ENCODE measurements at places on chromosomes 4 and X.

GRCh38 chr4:133152831-133153481 is 3.9 kb downstream of the PCDH10 start:
- DNase-seq: no peak

DNA sequence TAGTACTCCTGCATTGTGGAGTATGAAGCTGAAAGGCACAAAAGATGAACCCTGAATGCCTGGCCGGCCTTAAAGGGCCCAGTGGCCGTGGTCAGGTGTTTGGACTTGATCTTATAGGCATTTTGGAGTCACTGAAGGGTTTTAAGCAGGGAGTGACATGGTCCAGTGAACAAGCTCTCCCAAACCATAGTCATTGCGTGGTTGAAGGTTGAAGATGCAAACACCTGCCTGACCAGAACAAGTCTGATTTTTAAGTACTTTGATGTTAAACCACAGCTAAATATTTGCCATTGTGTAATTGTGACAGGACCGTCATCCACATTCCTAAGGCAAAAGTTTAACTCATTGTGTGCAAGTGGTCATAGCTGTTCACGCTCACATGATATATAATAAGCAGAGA is 3.3 kb downstream of the STK32B start:
- no peak for DNase-seq

DNA sequence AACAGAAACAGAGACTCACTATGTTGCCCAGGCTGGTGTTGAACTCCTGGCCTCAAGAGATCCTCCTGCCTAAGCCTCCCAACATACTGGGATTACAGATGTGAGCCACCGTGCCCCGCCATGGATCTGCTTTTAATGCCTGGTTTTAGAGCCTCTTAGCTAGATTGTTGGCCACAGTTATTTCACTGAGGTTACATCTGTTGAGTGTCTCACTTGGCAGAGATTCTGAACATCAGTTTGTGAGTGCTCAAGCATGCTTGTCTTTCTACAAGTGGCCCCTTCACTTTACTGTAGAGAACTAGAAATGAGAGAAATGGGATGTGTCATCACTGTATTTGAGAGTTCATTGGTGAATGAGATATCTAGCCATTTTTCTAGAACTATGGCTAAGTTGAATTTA is 218.5 kb downstream of the APBB2 start:
- no peak for DNase-seq

DNA sequence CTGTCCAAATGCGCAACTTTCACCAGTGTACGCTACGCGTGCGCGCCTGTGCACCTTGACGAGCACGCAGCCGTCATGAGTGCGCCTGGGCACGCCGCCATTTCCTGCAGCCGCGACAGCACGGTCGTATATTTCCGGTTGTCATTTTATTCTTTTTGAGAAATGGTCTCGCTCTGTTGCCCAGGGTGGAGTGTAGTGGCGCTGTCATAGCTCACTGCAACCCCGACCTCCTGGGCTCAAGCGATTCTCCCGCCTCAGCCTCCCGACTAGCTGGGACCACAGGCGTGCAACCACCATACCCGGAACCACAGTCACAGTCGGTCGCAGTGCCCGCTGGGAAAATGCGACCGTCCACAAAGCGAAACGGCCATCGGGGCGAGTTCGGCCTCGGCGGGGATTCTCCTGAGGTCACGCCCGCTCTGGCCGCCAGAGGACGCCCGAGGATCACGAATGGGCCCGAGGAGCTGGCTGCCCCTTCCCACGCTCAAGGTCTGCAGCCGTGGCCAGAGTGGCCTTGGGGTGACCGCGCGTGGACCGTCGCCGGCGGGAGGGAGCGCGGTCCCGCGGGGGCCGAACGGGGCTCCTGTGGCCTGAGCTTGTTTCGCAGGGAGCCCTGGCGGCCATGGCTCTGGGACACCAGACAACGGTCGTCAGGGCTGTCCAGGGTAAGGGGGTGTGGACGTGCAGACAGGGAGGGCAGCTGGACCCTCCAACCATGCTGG is 23.7 kb upstream of the PNMA3 start:
- DNase-seq: peak; percentile 66

DNA sequence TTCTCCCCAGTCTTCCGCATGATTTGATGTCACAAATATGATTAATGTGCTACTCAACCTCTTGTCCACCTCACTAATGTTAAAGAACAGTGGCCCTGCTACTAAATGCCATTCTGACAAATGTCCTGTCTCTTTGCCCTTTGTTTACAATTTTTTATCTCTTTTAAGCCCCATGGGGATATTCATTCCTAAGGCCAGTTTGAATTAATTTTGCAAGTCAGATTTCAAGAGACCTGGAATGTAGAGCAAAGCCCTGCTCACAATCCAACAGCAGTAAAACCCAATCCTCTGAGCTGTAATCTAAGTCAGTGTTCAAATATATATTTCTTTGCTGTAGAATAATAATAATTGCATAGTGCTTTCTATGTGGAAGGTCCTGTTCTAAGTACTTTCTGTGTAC is 81.2 kb downstream of the LDB2 start:
- no peak for DNase-seq

DNA sequence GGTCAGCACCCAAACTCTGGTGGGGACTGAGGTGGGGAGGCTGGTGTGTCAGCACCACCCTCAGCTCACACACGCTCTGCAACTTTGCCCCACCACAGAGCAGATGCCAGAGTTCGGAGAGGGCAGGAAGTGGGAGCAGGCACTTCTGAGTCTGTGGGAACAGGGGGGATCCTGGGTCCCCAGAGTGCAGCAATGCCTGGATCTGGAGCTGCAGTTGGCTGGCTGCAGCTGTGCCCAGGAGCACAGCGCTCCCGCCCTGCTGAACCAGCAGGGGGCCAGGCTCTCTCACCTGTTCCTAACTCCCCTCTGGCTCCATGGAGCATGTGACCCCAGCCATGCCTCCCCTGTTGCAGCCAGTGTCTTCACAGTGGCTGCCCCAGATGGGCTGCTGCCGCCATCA is 252.4 kb downstream of the SPOCK3 start:
- DNase-seq: no peak

DNA sequence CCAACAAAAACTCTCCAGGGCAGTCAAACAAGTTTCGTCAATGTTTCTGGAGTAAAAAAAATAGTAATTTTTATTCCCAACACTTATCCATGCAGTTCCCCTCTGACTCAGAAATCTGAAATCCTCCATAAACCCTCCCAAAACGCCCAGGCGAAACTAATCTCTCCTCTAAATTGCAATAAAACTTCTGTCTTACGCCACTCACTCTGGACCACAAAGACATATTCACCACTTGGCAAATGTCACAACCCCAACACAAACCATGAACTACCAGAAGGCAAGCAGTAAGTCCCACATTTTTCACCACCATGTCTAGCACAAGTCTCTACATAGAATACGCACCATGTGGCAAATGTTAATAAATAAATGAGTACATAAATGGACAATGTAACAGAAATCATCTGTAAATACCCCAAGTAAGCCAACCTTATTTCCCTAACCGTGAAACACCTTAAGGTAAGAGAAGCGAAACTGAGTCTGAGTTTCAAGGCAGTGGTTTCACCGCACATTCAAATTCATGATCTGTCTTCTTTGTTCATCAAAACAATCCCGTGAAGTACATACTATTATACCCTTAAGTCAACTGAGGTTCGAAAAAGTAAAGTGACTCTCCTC is 1.6 kb downstream of the PAPSS1 start:
- no peak for DNase-seq

GRCh38 chrX:129678614-129679195 is 23.9 kb upstream of the APLN start:
- peak; percentile 64 for DNase-seq

DNA sequence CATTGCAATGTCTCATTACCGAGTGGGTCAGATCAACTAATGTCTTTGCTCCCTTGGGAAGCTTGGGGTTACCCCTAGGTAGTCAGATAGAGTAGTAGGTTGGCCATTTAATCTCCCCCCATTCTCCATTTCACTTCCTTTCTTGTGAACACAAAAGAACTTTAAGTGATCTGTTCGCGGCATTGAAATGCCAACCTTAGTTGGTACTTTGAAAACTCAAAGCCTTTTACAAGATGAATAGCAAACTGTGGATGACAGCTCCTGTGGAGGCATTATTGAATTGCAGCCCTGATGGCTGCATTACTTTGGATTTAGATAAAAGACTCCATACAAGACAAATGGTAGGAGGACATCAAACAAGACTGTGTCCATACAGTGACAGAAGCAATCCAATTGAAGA is 469.1 kb downstream of the GBA3 start:
- no peak for DNase-seq

DNA sequence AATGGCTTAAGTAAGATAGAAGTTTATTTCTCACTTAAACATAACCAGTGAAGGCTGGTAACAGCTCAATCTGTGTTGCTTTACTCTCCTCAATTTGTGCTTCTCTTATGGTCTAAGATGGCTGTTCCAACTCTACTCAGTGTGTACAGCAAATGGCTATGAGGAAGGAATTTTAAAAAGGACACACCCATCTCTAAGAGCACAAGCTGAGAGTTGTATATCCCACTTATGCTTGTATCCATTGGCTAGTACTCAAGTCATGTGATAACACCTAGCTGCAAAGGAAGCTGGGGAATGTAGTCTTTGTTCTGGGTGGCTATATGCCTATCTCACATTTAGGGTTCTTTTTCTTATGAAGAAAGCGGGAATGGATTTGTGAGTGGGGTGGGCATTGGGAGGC is 63.3 kb downstream of the GPAT3 start:
- no peak for DNase-seq

GRCh38 chr4:8000247-8000646 is 60.6 kb upstream of the AFAP1 start:
- no peak for DNase-seq

GRCh38 chrX:14363728-14364127 is 165.6 kb upstream of the GLRA2 start:
- DNase-seq: no peak

- DNase-seq: no peak
Measured at GRCh38 chr4:139207873-139208403, 30.9 kb upstream of the ELF2 start.

- no peak for DNase-seq
Measured at GRCh38 chrX:129545408-129545807, 5.3 kb downstream of the OCRL start.

DNA sequence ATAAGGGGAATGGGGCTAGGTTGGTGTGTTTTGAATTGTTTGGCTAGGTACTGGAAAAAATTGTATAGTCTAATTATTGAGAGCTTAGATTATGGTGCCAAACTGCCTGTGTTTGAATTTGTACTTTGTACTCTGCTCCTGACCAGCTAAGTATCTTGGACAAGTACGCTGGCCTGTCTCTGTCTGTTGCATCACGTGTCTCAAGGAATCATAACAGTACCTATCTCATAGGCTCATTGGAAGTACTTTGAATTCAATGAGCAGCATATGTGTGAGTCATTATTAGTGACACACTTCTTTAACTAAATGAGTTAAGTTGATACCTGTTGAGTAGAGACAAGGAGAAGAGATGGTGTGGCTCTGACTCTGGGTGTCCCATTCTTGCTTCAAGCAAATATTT is 69.5 kb upstream of the MND1 start:
- DNase-seq: no peak

- no peak for DNase-seq
Measured at GRCh38 chrX:431056-431455, 44.3 kb upstream of the PPP2R3B start.

- DNase-seq: no peak
Measured at GRCh38 chrX:40267334-40268187, 169.8 kb upstream of the BCOR start.

- DNase-seq: no peak
Measured at GRCh38 chrX:148459343-148459742, 41.1 kb upstream of the AFF2 start.

DNA sequence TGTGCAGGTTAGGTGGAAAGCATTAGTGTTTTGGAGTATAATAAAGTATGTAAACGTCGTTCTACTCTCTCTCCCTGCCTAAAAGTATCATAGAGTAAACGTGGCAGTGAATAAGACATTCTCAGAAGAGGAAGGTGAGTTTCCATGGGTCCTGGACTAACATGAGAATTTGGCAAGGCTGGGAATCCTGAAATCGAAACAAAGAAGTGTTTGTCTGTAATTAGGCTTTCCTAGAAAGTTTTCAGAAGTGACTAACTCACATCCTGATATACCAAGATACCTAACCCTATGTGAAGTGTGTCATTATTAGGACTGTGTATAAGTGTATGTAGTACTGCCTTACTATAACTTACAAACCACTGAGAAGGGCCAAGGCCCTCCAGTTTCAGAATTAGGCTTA is 50.7 kb upstream of the MAOA start:
- no peak for DNase-seq

DNA sequence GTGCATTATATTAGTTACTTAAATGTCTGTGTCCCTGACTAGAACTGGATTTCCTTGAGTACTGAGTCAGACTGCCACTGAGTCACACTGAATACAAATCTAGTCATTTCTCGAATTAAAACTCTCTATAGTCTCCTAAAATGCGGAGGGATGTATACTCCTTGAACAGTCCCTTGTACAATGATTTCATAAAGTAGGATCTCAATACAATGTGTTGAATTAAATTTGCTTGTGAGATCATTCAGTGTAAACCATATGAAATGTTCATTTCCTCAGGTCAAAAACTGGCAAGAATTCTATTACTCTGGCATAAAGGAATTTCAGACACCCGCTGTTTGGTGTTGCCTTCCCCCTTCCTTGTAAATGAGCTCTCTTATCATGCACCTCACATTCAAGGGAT is 17.5 kb upstream of the FAM241A start:
- no peak for DNase-seq

DNA sequence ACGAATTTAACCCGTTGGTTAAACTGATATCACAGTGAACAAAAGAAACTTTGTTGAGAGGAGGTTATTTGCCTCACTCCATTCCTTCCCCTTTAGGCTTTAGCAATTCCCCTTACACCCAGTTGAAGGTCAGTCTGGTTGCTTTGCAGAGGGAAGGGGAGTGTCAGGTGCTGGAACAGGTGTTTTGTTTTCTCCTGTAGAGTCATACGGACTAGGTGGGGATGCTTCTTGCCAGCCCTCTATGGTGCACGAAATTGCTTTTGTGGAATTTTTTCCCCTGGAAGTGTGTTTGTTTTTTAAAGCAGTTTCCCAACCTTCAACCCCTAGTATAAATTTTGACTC is 33.1 kb downstream of the DLG3 start:
- DNase-seq: no peak

DNA sequence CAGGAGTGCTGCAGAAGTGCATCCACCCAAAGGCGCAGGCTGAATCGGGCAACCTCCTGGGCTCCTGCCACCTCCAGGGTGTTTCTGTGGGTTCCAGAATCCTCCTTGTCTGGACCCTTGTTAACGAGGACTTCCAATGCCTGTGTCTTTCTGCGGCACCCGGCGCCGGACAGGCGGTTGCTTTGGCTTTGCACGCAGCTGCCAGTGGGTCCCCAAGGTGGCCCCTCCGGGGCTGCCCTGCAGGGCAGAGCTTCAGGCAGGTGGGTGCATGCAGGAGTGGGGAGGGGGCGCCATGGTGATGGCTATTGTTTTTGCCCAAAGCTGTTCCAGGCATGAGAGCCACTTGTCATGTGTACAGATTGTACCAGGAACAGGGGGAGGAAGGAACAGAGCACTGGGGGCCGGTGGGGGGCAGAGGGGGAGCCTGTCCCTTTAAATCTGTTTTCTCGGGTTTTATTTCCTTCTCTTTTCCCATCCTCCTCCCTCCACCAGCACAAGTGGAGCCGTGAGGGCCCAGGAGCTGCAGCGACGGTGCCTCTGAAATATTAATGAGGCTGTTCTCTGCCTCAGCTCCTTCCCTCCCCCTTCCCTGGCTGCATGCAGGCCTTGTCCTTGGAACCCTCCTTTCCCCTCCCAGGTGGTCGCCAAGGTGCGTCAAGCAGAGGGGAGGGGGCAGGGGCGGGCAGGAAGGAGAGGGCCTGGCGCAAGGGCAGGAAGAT is 13.1 kb downstream of the ATP2B3 start:
- no peak for DNase-seq

GRCh38 chr4:3690551-3691152 is 75.5 kb upstream of the ADRA2C start:
- no peak for DNase-seq

GRCh38 chrX:48648336-48648751 is 35.3 kb upstream of the WAS start:
- DNase-seq: peak; percentile 49

All from CD4-positive, alpha-beta T cell treated with Interleukin-17A for 4 hours (primary cell).